Brain pericyte (primary cell): ENCODE measurements at places on chromosomes 6 and 20.
A peak's percentile ranks its signal among the peaks of the same experiment; 100 is the strongest.

GRCh38 chr20:33730946-33731692, 677 bp upstream of the ZNF341 start:
- DNase-seq, result no peak

GRCh38 chr20:58054780-58055373, 173.6 kb downstream of the ANKRD60 start:
- no peak for DNase-seq

GRCh38 chr6:135322427-135323201, 141.5 kb downstream of the MYB start:
- DNase-seq, result no peak

- DNase-seq, result no peak
Measured at GRCh38 chr20:46773680-46774079, 64.2 kb downstream of the SLC2A10 start.

DNA sequence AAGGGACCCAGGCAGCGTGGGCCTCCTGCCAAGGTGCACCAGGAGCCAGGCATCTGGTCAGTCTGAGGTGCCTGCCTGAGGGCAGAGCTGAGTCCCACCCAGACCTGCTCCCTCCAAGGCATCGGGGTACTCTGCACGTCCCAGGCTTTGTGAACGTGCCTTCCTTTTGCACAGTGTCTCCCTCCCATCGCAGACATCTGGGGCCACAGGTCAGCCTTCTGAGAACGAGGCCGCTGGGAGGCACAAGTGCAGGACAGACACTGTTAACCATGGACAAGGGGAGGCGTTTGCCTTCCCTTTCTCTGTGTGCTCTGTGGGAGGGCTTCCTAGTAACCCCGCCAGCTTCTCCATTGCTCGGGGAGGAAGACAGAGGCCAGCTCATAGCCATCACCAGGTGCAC, 47.6 kb downstream of the TFAP2C start:
- no peak for DNase-seq

- DNase-seq, result peak; percentile 91
Measured at GRCh38 chr6:16338577-16339264, 100.3 kb downstream of the GMPR start.

- DNase-seq, result no peak
Measured at GRCh38 chr20:53346335-53346648, 247.3 kb downstream of the ZNF217 start.

DNA sequence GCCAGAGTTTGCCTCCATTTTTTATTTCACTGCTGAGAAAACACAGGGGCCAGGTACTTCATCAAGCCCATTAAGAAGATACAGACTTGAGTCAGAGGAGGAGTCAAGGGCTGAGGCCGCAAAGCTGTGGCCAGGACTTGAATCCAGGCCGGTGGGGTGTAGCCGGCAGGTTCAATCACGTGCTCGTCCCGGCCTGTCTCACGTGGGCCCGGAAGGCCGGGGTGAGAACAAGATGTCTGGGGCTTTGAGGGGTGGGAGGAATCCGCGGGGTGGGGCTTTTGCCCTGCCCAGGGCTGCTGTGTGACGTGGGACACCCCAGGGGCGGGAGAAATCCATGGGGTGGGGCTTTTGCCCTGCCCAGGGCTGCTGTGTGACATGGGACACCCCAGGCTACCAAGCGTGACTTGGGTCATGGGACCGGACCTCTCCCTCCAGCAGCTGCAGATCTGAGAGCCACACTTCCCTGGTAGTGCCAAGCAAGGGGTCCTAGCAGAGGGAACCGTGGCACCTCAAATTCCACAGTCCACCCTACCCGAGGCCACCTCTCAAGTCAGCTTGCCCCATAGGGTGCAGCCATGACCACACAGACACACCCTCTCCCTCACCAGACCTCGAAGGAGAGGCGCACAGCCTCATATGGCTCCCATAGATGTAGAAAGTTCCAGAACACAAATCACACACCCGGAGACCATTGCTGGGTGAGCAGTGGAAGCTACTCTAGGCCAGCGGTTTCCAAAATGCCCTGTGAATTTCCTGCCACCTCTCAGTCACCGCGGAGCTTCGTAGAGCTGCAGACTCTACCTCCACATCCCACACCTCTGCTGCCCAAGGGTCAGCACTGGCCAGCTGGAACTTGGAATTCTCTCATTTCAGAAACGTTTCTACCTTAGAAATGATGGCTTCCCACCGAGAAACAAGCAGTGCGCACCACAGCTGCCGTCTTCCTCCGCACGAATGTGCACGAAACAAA, 156.1 kb downstream of the DLL1 start:
- DNase-seq, result no peak

GRCh38 chr6:127177923-127178231, 59.4 kb downstream of the RSPO3 start:
- DNase-seq, result no peak

DNA sequence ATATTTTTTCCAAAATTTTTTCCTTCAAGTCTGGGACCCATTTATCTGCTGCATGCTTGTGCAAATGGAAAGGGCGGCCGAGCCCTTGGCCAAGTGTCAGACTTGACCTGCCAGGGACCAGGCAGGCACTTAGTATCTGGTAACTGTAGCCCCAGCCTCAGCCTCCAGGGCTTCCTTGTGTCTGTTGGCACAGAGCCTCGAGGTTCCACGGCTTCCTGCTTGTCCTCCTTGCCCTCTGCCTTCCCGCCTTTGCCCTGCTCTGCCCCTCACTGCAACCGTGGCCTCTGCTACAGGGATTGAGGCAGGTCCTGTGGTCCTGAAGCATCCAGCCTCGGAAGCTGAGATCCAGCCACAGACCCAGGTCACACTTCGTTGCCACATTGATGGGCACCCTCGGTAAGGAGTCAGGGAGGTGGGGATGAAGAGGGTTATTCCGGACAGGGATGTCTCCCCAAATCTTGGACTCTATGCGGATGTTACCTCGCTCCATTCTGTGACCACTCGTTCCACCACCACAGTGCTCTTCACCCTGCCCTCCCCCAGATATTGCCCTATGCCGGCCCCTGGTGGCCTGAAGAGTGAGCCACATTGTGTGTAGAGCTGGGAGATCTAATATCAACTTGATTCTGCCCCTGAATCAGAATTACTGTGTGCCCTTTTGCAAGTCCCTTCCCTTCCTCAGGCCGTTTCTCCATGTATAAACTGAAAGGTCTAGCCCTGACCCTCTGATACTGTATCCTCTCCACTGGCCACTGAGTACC, 41.5 kb upstream of the SRF start:
- DNase-seq, result no peak

- DNase-seq, result no peak
Measured at GRCh38 chr20:49792006-49792405, 20.6 kb upstream of the SLC9A8 start.

DNA sequence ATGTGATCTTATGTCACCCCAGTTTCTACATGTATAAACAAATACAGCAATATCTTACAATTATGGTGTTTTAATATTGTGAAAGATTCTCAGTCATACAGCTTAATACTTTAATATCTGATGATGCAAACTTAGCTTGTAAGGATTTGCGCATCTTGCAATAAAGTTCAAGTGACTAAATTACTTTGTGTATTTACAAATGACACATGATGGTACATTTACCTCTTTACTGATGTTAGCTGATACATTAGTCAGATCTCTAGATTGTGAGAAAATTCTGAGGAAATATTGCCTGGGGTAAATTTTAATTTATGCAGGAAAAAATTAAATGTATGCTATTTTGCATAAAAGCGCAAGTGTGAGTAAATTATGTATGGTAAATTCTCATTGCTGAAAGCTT, 418.8 kb upstream of the MMS22L start:
- no peak for DNase-seq

GRCh38 chr20:53930651-53931504, 139.5 kb downstream of the BCAS1 start:
- no peak for DNase-seq

DNA sequence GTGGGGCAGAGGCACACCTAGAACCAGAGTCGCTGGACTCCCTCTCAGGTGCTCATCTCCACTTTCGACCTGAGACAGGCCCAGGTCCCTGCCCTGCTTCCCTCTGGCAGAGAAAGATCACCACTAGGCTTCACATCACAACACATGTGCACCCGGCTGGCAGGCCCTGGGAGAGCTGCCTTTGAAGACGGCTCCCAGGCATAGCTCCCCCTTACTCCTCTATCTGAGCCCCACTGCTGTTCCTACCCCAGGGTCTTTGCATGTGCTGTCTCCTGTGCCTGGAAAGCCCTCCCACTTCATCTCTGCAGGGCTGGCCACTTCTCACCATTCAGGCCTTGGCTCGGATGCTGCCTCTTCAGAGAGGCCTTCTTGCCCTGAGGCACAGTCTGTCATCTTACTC, 89.2 kb downstream of the NOL4L start:
- DNase-seq, result no peak

GRCh38 chr6:136695412-136695811, 96.9 kb downstream of the MAP3K5 start:
- no peak for DNase-seq

DNA sequence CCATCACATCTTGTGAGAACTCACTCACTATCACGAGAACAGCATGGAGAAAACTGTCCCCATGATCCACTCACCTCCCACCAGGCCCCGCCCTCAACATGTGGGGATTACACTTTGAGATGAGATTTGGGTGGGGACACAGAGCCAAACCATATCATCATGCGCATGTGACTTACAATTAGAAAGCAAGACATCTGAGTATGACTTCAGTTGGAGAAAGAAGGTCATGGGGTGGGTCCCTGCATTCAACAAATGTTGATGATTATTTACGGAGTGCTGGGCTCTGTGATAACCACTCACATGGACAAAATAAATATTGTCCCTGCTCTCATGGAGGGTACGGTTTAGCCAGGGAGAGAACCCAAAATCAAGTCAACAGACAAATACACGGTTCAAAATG, 37.9 kb downstream of the VSTM2L start:
- DNase-seq, result no peak
